Islet precursor cell (in vitro differentiated cells): ENCODE measurements at places on chromosomes 6 and 20.

DNA sequence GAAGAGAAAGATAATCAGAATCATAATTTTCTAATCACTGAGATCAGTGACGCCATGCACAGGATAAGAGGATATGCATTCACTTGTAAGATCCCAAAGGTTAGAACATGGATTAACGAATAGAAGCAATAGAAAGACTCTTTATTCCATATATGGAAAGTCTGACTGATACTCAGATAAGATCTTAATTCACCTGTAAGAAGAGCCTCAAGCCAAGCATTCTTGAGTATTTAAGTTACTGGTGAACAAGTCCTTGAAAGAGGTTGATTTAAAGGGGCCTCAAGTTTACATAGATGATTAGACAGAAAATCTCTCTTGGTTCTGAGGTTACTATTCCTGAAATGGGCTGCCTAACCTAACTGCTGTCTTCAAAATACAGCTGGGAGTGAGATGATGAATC lies 53.8 kb upstream of the MTRF1L start:
- no peak for DNase-seq

DNA sequence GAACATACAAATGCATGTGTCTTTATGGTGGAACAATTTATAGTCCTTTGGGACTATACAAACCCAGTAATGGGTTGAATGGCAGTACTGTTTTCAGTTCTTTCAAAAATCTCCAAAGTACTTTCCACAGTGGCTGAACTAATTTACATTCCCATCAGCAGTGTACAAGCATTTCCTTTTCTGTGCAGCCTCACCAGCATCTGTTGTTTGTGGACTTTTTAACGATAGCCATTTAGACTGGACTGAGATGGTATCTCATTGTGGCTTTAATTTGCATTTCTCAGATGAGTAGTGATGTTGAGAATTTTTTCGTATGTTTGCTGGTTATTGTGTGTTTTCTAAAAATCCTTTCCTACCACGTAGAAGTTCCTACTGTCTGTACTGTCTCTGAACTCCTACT lies 327.2 kb upstream of the ZFP64 start:
- no peak for DNase-seq

DNA sequence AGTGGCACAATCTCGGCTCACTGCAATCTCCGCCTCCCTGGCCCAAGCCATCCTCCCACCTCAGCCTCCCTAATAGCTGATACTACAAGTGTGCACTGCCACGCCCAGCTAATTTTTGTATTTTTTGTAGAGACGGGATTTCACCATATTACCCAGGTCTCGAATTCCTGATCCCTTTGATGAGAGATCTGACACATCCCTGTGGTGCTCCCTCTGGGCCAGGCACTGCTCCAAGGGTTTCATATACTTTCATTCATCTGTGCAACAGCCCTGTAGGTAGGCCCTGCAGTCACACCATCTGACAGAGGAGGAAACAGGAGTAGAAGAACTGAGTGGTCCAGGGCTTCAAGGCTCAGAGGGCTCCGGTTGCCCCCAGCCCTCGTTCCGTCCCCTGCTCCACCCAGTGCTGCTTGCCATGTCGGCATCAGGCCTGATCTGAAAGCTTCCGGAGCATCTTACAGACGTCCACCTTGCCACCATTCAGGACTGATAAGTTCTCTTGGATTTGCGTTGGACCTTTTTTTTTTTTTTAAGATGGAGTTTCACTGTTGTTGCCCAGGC lies 3.3 kb downstream of the ZGPAT start:
- DNase-seq: no peak

DNA sequence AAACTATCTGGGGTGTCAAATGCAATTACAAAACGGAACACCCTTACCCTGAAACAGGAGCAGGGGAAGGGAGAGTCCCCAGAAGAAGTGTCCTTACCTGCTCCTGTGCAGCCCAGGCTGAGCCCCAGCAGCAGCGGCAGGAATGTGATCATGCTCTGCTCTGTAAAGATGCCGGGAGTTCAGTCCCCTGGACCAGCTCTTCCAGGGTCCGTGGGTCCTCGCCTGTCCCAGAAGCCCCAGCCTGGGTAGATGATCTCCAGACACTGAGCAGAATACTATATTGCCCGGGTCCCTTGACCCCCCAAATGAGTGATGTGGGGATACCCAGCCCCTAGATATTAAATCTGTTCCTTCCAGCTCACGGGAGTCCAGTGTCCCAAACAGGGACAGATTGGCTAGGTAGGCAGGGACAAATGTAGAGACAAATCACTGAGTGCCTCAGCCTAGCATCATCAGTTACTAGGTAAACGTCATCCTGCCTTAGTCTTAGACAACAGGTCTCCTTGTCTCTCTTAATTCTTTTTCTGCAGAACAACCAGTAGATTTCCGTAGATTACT lies at the start of gene HLA-DMB:
TSS of gene HLA-DMB (minus strand) at position 373 of the 558 bp plus-strand sequence. CDS start at position 152, 221 bp downstream.
- peak; percentile 70 for DNase-seq
